GM12891 (cell line): ENCODE measurements at places on chromosomes 7 and 10.

- no peak for DNase-seq
Observed at GRCh38 chr10:44478876-44479705, 94.2 kb upstream of the CXCL12 start.

DNA sequence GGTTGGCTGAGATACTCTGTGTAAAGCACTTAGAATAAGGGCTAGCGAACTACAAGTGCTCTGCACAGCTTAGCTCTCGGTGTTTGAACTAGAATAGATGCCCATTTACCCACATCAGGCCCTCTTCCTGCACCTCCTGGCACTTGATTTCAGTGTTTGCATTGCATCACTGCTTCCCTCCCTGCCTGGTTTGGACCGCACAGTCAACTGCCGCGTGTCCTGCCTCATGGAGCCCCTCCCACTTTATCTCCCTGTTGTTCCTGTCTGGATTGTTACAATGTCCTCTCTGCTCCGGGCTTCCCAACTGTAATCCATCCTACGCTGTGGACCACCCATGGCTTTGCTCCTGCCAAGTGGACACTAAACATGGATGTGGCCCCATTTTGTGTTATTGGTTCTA is 2.3 kb downstream of the FAM107B start:
- DNase-seq, result no peak

DNA sequence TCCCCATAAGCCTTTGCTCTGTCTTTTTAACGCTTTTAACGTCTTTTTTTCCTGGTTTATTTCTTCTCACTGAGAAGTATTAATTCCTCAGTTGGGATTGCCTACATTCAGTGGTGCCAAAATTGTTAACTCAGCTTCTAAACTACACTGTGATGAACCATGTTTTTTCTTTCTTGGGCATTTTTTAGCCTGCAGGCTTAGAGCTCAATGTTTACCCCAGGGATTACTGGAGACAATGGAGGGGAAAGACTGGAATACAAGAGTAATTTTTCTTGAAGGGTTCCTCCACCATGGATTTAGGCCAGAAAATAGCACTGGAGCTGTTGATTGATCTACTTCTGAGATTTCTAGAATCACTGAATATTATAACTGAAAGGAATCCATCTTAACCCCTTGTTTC is 19.8 kb downstream of the STAMBPL1 start:
- DNase-seq, result no peak

DNA sequence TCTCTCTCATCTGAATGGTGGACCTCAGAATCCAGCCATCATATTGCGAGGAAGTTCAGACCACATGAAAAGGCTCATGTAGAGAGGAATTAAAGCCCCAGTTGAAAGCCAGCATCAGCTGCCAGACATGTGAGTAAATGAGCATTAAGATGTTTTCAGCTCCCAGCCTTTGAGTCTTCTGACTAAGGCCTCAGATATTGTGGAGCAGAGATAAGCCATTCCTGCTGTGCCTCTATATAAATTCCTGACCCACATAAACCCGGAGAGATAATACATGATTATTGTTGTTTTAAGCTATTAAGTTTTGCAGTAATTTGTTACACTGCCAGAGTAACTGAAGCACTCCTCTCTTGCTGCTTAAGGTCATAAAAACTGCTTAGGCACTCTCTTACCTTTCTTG is 14.6 kb downstream of the FAM149B1 start:
- DNase-seq, result no peak

DNA sequence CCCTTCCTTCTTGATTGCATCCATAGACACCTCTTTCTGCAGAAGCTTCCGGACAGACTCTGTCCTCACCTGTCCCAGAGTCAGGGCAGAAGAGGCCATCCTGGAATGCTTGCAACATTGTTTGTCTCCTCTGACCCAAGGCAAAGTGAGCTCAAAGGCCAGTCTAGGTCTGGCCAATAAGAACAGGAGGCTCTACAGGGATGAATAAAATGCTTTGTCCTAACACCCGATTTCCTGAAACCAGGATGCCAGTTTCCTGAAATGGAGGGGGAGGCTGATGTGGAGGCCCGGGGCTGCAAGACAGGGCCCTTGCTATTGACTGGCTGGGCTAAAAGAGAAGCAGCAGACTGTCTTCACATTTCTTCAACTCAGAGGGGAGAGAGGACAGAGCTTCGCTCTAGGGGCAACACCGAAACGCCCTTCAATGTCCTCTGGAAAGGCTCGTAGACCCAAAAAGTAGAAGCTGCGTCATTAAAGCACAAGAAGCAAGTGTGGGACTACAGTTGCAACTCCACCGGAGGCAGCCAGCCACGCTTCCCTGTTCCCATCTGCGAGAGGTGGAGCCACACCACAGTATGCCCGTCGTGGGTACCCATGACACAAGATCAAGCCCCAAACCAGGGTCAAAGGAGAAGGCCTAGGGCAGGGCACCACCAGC is 29.1 kb upstream of the NDST2 start:
- no peak for DNase-seq
